ENCODE measurements at places on chromosomes 2 and 18.

- no peak for DNase-seq
These were observed 85.3 kb downstream of the ACVR1 start for GRCh38 chr2:157790780-157791179.

- DNase-seq: no peak
These were observed 185.5 kb downstream of the SEPTIN10 start for GRCh38 chr2:109428281-109428680.

DNA sequence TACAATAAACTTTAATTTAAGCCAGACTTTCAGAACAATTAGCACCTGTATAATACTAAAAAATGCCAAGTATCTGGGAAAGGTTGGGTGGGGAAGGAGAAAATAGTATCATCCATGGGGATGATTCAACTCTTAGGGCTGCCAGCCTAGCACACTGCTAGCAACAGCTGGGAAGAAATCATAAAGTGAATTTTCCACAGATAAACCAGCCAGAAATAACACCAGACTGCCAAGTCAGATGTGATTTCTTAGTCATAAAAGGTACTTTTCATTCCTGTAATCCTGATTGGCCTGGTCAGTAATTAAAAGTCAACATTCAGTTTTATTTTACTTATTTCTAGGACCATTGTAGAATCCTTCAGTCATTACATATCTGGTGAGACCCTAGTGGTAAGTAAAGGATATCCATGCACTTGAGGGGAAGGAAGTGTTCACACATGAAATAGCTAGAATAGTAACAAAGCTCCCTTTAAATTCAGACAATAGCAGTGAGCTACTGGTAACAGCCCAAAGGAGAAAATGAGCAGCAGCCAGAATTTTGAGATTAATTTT, 59.4 kb downstream of the LIMS1 start:
- DNase-seq: peak; percentile 48

DNA sequence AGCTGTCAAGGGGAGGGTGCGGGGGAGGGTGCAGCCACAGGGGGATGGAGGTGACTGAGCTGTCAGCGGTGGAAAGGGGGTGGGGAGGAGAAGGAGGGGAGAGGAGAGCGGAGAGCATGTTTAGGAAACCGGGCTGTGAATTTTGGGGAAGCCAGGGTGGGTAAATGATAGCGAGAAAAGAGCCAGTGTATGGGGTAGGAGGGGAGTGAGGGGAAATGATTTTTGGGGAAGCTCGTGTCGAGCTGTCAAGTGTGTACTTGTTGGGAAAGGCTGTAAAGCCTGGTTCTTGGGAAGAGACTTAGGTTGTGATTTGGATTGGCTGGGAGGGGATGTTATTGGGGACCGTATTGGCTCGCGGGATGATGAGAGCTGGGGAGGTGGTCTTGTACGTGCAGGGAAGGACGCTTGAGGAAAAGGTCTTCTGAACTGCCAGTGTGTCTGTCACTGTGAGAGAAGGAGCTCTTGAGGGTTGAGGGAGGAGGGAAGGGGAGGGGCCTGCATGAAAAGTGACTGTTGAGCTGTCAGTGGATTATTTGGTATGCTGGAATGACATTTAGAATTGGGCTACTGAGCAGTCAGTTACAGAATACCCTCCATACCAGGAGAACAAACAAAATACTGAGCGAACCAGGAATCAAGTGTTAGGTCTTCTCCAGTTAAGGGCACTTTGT, 1.0 kb downstream of the UBR3 start:
- DNase-seq: peak; percentile 52

DNA sequence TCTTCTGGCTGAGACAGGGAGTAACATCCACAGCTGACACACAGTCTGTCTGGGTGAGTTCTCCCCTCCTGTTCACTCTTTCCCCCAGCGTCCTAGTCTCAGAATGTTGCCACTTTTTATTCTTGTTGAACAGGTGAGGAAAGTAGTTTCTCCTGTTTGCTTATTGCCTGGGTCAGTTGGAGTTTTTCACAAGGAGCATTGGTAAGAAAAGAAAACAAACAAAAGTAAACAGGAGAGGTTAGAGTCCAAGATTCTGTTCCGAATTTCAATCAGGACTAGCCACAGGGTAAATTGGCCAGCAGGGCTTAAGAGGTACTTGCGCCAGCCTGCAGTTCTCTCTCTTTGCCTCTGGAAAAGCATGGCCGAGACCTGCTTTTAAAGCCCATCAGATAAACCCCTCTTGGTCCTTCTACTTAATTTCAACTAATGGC, 255.0 kb upstream of the EPAS1 start:
- no peak for DNase-seq

DNA sequence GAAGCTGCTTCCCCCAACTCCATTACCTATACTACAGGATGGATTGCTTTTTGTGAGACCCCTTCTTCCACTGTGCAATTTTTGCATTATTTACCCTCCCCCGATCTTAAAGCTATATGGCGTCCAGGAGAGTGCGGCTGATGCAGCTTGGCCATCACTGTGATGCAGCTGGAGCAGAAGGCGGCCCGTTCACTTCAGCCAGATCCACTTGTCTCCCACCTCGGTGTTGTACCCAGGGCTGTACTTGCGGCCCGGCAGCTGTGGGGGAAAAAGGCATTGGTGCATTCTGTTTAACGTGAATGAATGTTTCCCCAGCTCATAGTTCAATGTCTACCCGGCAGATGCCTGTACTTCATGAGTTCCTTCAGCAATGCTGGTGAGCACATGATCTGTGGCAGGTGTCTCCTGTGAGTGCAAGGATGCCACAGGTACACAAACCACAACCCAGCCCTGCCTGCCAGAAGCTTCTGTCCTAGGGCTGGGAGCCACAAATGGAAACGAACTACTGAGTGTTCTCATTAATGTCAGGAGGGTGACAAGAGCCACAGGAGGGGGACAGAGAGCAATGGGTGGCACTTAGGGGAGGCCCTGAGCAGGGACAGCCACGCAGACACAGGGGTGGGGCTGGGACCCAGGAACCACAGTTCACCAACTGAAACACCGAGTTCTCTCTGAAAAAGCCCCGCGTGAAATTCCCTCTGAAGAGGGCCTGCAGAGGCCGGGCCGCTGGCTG, 64.0 kb downstream of the NDUFA10 start:
- no peak for DNase-seq

DNA sequence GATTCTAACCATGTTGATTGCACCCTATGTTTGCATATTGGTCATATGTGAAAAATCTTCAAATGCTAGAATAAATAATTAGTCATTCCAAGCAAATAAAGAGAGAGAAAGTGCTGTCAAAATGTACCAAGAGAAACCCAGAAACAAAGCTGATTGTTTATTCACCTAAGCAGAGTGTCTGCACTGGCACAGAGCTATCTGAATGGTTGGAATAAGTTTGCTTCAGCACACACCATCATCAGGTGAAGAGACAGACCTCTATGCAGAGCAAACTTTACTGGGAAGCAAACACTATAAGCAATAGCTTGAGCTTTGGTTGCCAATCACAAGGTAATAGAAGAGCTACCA, 25.4 kb downstream of the DSG4 start:
- no peak for DNase-seq

DNA sequence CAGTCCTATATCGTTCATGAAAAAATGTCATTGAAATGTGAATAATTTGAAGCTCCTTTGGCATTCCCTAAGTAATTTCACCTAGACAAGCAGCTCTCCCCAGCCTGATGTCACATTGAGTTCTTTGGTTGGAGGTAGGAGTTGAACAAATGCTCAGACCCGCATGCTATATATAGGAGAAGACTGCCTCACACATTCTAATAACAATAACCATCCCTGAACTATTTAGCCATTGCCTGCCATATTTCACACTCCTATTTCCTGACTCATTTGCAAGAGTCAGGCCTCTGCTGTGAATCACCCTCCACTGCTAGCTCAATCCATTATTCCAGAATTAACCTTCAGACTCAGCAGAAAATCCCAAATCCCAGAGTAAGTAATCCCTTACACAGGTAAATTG, 256.6 kb upstream of the ACVR2A start:
- DNase-seq: no peak

- peak; percentile 58 for DNase-seq
These were observed 62.3 kb upstream of the GREB1L start for GRCh38 chr18:21179590-21180220.

GRCh38 chr2:212592695-212593094, 54.1 kb upstream of the ERBB4 start:
- DNase-seq: no peak

GRCh38 chr2:224958462-224958857, 83.8 kb downstream of the DOCK10 start:
- DNase-seq: peak; percentile 73

DNA sequence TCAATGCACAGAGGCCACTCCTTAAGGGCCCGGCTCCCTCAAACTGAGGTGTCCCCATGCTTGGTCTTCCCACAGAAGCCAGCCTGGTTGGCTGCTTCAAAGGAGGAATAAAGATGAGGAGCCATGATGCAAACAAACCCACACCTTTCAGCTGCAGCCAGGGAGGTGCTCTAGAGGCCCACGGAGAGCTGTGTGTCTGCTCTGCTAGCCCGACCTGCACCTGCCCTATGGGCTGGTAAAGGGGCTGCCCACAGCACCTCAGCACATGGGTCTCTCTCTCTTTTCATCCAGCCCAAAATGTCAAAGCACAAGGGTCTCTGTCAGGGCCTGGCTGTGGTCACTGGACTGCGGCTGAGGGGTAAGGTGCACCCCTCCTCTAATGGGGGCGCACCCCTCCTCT, 132.1 kb downstream of the MSH2 start:
- DNase-seq: no peak

- DNase-seq: no peak
These were observed 17.5 kb downstream of the SERTAD2 start for GRCh38 chr2:64635976-64636911.

DNA sequence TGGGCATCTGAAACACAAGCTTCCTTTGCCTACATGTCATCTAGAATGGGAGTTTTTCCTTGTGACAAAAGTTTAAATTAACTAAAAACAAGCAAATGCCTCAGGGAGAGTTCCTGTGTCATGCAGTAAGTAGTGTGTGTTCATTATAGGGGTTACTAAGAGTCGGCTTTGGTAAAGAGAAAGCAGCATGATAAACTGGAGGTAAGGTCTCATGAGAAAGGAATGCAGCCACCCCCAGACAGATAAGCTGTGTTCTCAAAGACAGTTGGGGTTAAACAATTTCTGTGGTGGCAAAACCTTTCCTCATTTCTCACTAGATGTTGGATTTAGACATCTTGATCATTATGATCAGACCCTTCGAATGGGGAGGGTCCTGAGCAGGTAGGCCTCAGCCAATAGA, 129.7 kb downstream of the MAP4K4 start:
- peak; percentile 76 for DNase-seq

- DNase-seq: no peak
These were observed 39.1 kb downstream of the COPS8 start for GRCh38 chr2:237124820-237125219.

GRCh38 chr2:232363784-232364615, 14.6 kb upstream of the ALPP start:
- no peak for DNase-seq

- DNase-seq: no peak
These were observed 19.3 kb upstream of the LOXHD1 start for GRCh38 chr18:46676182-46676835.

GRCh38 chr18:49022311-49023161, 71.8 kb upstream of the SMAD7 start:
- no peak for DNase-seq

DNA sequence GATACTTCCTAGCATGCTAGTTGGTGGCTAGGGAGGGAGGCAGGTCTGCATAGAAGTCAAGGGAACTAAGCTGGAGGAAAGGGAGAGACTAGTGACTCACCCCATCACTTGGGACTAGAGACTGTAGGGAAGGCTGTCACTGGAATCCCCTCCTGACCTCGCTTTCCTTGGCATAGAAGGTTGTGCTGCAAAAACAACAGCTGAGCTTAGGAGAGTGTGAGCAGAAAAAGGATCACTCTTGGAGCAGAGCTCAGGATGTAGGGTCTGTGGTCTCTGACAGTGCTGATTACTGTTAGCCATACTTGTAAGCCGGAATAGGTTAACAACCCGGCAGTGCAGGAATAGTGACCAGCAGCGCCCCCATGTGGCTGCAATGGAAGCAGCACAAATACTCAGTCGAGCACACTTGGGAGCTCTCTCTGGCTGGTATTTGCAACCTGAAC, 66.9 kb upstream of the SMAD2 start:
- DNase-seq: no peak

DNA sequence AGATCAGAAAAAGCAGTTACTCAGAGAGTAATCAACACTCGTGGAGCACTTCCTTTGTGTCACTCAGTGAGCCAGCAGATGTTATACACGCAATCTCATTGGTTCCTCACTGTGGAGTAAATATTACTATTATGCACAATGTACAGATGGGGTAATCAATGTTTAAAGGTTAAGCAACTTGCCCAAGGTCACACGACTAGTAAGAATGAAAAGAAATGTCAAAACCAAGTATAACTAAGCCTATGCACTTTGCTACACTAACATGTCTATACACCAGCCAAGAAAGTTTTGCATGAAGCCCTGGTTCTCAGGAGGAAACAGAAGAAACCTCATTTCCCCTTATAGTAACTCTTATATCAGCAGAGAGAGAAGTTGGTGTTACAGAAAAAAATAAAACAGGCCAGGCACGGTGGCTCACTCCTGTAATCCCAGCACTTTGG, 5.4 kb downstream of the METTL21A start:
- no peak for DNase-seq

GRCh38 chr2:103208916-103209315, 447.1 kb downstream of the TMEM182 start:
- no peak for DNase-seq

DNA sequence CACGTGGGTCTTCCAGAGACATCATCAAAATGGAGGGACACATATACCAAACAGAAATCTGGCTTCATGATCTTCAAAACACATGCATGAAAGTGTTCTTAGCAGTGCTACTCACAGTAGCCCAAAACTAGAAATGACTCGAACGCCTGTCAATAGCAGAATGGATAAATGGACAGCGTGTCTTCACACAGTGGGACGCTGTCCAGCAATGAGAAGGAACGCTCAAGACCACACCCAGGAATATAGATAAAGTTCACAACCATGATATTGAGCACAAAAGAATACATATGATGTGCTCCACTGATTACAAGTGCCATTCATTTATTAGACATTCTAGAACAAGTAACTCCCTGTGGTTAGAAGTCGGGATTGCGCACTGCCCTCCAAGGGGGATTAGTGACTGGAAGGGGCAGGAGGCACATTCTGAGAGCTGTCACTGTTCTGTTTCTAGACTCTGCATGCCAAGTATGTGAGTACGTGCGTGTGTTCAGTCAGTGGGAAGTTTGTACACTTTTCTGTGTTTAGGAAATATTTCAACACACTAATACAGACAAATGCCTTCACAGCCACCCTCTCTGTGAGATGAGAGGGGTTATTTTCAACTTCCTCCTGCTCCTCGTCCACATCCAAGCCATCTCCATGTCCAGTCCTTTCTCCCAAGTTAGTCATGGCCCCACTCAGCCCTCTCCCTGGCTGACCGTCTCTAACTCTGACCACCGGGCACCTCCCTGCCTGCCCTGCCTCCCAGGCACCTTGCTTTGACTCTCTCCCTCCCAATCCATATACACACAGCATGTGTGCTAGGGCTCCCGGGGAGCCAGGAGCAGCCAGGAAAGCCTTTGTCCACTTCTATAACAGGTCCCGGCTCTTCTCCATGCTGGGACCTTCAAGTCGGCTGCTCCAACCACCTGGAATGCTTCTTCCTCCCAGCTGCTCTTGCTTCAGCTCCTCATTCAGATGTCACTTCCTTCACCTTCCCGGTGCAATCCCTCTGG, 26.9 kb upstream of the TNS1 start:
- DNase-seq: no peak

All from COLO829 (cell line).